Stimulated activated CD4-positive, alpha-beta T cell treated with anti-CD3 and anti-CD28 coated beads, Interleukin-1b, Interleukin-23, amount 100 ng/mL, for 1 hour (primary cell): ENCODE measurements at places on chromosomes 1 and 21.

DNA sequence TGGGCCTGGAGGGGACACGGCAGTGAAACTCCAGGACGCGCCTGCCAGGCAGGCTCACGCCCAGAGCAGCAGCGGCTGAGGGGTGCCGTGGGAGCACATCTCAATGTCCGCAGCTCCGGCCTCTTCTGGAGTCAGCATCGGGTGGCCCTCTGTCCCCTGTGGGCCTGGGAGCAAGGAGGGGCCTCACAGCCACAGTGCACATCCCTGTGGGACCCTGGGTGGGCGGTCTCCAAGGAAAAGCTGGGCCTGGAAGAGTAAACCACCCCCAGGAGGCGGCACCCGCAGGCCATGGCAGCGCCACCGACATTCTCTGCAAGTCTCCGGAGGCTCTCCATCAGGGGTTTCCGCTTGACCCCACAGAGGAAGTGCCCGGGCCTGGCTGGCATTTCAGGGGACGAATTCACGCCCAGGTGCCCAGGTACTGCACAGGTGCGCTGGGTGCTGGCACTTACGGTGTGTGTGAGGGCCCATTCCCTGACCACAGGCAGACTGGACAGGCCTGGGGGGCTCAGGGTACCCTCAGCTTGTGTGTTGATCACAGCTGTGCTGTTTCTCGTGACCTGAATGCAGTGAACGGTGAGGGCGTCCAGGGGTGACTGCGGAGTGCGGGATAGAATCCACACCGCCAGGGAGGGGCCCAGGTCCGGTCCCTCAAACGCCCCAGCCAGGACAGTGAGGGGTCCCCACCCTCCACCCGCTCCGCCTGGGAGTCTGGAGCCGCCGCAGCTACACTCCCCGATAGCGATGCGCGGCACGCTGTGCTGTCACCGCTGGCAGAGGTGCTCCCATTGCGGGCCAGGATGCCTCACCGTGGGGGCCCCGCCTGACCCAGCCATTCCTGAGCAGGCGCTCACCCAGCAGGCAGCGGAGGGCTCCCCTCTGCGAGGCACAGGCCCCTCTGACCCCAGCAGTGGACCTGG, 16.6 kb upstream of the RNF223 start:
- DNase-seq, result no peak

- DNase-seq, result peak; percentile 46
These were observed at the start of gene CACHD1 for GRCh38 chr1:64469977-64470664. Gene CACHD1, plus strand, starts transcription at chr1:64470129. Its CDS starts 616 bp downstream, at chr1:64470745.

GRCh38 chr1:239308701-239309333, 77.6 kb upstream of the CHRM3 start:
- no peak for DNase-seq

- DNase-seq, result no peak
These were observed 11.8 kb upstream of the RASSF5 start for GRCh38 chr1:206495493-206496046.

GRCh38 chr1:48943393-48943792, 166.7 kb upstream of the BEND5 start:
- DNase-seq, result no peak

DNA sequence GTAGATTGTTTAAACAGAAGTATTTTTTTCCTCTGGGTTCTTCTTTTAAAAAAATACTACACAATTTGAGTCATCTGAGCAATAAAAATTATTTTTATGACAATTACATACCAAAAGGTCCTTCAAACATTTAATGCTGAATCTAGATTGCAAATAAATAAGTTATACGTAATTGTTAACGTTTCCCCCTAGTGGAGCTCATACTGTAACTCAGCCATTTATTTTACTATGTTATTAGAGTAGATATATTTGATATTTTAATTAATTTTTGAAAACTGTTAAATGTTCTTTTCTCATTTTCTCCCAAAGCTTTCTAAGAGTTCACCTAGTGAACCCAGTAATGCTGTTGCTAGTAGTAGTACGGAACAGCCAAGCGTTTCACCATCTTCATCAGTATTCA, 33.5 kb downstream of the ZMYM1 start:
- no peak for DNase-seq

DNA sequence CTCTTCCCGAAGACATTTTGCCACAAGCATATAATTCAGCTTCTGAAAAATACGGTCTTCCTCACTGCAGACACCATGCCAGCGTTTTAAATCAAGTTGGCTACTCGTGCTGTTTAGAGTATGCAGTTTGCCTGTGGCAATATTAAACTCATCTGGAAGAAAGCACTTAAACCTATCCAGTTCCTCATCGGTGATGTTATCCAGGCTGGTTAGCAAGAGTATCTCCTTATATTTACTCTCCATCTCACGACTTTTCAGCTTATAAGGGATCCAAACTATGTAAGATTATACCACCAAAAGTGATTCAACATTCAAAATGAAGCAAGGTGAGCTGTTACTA, 9.7 kb upstream of the IFI16 start:
- no peak for DNase-seq

DNA sequence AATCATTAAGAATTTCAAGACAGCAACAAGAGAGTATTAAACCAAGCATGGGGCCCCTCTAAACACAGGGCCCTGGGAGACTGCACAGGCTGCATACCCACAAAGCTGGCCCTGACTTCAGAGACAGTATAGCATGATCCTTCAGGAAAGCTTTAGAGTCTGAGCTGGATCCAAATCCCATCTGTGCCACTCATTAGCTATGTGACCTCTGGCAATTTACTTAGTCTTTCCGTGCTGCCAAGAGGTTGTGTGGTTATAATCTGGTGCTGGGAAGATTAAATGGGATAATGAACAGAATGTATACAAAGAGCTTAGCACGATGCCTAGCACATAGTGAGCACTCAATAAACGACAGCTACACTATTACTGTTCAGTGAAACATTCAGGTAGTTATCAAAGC, 4.0 kb downstream of the PHC2 start:
- no peak for DNase-seq

DNA sequence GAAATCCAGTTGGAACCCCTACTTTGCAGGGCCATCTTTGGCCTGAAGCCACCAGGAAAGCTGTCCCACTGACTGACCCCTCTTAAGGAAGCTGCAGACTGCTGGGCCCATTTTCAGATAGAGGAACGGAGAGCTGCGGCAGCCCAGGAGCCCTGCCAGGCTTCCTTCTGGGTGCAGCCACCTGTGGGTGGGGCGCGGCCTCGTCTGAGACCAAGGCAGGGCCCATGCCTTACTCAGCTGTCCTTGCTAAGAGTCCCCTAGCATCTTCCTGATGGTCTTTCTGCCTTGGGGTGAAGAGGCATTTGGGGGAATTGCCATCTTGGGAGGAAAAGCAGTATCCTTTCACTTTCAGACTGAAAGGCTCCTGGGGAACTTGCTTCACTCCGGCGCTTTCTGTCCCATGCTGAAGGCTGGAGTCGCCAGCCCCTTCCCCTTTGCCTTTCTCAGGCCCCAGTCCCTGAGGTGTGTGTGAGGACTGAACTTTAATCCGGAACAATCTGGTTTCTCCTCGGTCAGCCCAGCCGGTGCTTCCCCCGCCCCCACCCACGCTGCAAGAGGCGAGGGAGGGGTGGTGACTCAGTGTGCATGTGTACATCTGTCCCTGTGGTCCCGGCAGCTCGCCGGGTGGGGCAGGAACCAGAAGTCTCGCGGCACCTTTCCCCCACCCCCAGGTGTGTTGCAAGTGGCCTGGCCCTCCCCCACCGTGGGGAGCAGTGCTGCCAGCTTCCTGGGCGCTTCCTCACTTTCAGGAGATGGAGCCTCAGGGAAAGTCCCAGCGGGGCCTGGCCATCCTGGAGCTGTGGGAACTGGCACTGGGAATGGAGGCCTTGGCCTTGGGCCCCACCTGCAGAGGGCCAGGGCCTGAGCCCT, 5.1 kb downstream of the ZC3H12A start:
- DNase-seq, result peak; percentile 81

DNA sequence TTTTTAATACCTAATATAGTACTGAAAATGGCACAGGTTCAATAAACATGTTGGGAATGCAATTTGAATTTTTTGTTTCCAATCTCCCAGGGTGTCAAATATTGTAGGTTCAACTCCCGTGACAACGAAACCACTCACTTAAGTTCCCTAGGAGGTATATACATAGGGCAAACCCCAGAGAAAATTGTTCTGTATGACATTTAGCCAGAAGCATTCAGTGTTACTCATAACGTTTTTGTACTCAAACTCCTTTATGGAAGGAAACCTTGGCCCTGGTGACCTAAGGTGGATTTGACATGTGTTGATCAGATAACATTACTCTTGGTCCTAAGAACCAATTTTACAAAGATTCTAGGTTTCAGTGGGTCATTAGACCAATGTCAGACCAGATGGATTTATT, 110.6 kb downstream of the USP25 start:
- DNase-seq, result no peak

GRCh38 chr1:11037740-11038182, 9.3 kb downstream of the MASP2 start:
- peak; percentile 85 for DNase-seq

GRCh38 chr1:107570768-107571167, 394.2 kb downstream of the VAV3 start:
- no peak for DNase-seq

- no peak for DNase-seq
These were observed 74.9 kb upstream of the BCL10 start for GRCh38 chr1:85351202-85351828.

- DNase-seq, result no peak
These were observed 31.7 kb upstream of the KHDRBS1 start for GRCh38 chr1:31981972-31982371.

DNA sequence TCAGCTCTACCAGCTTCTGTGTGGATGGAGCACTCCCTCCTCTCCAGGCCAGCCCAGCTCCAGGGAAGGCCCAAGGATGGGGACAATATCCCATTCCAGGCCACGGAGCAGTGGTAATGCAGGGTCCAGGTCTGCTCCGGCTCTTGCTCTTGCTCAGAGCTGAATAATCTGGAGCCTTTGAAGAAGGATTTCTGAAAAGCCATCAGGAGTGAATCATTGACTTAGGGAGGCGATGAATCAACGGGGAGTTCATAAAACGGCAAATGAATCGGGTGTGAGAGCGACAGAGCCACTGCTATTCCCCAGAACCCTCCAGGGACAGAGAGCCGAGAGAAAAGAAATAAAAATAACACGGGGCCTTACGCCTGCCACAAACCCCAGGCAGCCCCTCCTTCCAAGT, 7.7 kb downstream of the POU3F1 start:
- no peak for DNase-seq

DNA sequence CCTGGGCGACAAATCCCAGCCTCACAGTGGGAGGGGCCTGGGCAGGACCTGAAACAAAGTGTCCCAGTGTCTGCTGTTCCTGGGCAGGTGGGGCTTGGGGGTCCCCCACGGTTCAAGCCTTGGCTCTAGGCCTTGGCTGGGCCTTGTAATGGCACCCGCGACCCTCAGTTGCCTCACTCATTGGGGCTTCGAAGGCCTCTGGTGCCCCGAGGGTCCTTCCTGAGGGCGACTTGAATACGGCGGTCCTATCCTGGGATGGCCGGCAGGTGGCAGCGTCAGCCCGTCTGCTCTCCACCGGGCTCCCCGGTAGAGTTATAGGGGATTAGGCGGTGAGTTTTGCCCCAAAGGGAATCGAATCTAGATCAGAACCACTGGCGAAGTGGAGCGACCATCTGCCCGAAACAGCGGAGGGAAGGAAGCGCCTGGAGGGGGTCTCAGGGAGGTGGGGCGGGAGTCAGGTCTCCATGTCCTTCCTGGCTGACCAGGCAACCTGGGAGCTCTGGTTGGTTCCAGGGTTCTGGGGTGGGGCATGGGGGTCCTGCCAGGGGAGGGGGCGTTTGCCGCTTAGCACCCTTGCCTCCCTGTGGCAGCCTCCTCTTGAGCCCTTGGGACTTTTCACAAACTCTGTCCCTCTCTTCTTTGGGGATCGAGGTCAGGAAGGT, 2.1 kb upstream of the PEX10 start:
- DNase-seq, result peak; percentile 69

DNA sequence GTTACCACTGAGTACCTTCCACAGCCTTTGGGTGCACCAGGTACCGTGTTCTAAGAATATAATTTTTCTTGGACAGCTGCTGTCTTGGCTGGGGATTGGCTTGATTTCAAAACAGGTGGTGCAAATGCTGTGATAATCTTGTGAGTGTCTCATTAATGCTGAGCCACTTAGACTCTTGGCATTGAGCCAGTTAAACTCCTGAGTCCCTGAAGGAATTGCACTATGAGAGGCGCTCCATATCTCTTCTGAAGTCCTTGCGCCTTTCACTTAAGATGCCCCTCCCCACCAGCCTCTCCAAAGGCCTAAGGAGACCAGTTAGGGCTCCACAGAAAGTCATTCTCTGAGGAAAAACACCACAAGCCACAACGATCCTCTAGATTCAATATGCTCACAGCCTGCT, 51.0 kb downstream of the BACH1 start:
- no peak for DNase-seq
